ENCODE measurements at places on chromosomes 16 and 17. TPM values are rescaled to one million over a fixed set of nuclear protein-coding genes. Genes with fewer than 3 reads are reported as not detected.

GRCh38 chr16:14649816-14650215 lies 17.1 kb downstream of the BFAR start:
- DNase-seq = no peak

DNA sequence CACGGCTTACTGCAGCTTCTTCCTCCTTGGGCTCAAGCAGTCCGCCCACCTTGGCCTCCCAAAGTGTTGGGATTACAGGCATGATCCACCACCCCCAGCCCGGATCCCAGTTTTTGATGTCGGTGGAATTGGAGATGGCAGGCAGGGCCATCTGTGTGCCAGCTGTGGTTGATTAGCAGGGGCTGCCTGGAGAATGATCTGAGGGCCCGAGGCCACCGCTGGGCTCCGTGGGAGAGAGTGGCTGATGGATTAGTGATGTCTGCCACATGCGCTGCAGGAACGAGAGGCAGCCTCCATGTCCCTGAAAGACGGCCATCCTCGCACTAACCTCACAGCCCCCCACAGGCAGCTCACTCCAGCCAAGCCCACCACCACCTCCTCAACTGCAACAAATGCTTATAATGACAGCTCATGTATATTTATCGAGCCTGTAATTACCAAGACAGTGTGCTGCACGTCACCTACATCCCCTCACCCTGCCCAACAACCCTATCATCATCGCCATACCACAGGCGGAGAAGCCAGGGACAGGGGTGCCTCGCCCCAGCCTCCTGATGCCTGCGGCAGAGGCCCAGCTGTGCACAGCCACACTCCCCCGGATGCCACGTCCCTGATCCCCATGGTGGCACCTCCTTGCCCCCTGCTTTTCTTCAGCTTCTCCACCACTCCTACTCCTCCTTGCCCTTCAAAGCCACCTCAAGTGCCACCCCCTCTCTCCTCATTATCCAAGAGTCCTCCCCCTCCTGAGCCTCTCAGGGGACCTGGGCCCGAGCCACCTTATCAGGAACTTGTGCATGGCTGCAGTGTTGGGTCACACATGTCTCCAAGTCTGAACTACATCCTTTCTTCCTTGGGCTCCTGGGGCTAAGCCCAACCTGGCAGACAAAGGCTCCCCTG lies 33.2 kb downstream of the ACTG1 start:
- no peak for DNase-seq

GRCh38 chr17:83119987-83120864 lies 40.8 kb downstream of the METRNL start:
- no peak for DNase-seq

- peak; percentile 66 for DNase-seq
These were observed 153.3 kb downstream of the CHD9 start for GRCh38 chr16:53207810-53208752.

DNA sequence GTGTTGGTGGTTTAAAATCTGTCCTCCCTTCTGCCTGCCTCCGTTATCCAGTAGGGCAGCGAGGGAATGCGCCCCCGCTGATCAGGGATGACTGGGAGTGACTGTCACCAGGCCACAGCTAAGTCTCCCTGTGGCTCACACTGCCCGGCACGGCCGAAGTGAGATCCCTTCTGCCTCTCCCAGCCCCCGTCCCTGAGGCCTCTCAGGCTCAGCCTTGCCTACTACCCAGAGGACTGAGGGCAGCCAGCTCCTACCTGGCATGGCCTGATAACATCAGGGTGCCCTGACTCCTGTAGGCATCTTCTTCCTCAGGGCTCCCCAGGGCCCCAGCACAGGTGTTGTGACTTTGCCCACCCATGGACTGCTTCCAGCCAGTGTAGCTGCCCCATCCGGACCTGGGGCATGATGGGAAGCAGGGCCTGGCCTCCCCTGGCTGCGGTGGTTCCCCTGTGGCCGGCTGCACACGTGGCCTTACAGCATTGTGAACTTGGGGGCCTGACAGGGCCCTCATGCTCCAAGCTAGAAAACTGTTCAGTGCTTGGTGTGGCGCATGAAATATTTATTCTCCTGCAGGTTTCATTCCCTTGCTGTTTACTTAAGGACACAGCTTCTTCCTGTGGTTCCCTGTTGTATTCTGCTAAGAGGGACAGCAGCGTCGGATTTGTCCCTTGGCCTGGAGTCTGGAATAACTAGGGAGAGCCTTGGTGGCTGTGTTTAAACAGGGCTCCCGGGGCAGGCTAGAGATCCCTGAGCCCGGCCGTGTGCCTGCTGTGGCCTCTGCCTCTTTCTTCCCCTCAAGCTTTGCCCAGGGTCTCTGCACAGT lies 30.0 kb downstream of the GINS2 start:
- no peak for DNase-seq

Gene CLDN9
- not detected for total RNA-seq

Gene ABCC6
- 0.13 TPM for total RNA-seq
